ENCODE measurements at places on chromosomes 5 and 9.

- no peak for DNase-seq
Measured at GRCh38 chr5:176608937-176609723, 826 bp downstream of the GPRIN1 start.

DNA sequence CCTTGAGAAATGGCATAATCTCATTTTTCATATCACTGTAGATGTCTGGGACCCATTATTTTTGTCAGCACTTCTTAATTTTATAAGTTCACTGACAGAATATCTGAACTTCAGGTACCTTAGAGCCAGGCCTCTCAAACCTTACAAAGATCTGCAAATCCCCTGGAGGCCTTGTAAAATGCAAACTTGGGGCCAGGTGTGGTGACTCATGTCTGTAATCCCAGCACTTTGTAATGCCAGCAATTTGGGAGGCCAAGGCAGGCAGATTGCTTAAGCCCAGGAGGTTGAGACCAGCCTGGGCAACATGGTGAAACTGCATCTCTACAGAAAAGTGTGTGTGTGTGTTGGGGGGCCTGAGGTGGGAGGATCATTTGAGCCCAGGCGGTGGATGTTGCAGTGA is 30.8 kb downstream of the RASGRF2 start:
- no peak for DNase-seq

DNA sequence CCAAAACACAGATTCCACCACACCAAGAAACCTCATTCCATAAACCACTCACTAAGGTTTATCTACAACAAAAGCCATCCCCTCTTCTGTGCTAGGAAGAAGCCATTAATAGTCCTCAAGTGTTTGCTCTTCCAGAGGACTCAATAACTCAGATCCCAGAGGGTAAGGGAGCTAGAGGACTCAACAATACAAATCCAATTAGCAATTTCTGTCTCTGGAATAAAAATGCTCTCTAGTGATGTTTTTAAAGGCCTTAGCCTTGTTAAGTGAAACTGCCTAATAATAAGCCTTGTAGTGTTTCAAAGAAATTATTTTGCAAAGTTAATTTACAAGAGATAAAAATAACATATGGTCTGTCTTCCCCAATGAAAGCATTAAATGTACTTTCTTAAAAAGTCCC is 942.4 kb downstream of the CDH12 start:
- DNase-seq: no peak

DNA sequence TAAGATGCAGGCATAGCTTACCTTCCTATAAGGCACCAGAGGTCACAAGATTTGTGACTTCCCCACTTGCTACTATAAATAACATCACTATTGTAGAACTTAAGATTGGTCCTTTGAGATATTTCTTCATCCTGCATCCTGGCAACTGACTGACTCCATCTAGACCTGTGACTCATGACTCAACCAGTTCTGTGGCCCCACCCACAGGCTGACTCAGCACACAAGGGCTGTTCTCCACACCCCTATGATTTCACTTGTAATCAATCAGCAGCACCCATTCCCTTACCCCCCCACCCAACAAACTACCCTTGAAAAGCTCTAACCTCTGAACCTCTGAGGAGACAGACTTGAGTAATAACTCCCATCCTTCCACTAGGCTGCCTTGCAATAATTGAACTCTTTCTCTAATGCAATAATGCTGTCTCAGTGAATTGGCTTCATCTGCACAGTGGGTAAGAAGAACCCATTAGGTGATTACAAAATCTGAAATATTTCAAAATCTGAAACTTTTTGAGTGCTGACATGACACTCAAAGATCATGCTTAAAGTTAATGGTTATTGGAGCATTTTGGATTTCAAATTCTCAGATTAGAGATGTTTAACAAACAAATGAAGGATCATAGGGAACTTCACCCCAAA is 296.7 kb downstream of the ARL15 start:
- peak; percentile 66 for DNase-seq

Data from epithelial cell of proximal tubule (primary cell).